Gastrocnemius medialis (tissue), 4 donors: ENCODE measurements at places on chromosomes 5 and 9.
A peak's percentile ranks its signal among the peaks of the same experiment; 100 is the strongest.

DNA sequence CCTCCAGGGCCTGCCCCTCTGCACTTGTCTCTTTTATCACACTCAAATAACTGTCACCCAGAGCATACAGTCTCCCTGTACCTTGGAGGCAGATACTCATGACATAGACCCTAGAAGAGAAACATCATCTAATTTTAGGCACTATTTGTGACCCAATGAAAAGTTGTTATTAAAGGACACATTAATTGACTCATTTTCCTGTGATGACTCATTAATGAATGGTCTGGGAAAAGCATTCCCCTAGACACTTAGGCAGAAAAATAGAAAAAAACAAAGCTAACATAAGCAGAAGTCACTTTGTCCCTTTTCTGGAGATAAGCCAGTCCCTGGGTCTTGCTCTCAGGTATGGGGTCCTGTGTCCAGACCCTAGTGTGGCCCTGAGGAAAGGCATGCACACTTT is 15.0 kb downstream of the TRPC7 start:
- no peaks in the 10 kb centered on the region for H3K36me3 ChIP-seq
- H3K4me1 ChIP-seq, result no peaks in the 10 kb centered on the region
- no peak for DNase-seq
- no peak overlapping the region for H3K27ac ChIP-seq
- H3K4me3 ChIP-seq, result no peak overlapping the region
- no peaks in the 10 kb centered on the region for H3K27me3 ChIP-seq

DNA sequence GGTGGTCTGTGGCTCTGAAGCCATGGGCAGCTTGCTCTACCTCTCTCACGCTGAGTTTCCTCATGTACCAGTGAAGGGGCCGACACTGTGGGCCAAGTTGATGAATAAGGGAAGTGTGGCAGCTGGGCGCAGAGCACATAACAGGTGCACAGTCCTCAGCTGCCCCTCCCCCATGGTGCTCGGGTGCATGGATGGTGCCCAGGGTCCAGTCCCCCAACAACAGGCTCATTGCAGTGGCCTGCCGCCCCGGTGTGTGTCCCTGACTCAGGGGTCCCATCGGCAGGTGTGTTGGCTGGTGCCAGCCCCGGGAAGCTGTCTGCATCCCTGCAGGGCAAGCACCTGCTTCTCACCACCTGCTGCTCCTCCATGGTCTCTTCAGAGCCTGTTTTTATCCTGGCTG is 36.6 kb downstream of the COL5A1 start:
- DNase-seq, result no peak
- H3K27me3 ChIP-seq, result no peaks in the 10 kb centered on the region
- H3K4me3 ChIP-seq, result no peak overlapping the region
- no peaks in the 10 kb centered on the region for H3K4me1 ChIP-seq
- H3K27ac ChIP-seq, result no peak overlapping the region
- H3K36me3 ChIP-seq, result no peaks in the 10 kb centered on the region

DNA sequence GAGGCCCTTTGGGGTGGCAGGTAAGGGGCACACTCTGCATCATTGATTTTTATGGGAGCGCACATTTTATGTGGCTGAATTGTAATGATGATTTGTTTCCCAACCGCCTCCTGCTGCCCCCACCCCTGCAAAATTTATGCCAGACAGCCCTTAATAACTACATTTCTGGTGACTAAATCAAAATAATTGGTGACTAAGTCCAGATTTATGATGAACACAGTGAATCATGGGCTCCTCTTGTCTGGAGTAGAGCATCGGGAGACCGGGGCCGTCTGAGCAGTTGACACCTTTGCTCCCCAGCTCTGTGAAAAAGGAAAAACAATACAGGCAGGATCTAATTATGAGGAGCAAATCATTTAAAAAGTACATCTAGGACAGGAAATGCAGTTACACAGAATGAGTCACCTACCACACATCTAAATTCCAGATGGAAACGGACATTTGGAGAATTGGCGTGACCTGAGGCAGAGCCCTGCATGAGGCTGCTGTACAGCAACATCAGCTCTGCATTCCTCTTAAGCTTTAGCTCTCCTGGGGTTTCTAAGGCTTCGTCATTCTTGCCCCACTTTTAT is 58.9 kb downstream of the DOCK2 start:
- H3K4me1 ChIP-seq, result no peaks in the 10 kb centered on the region
- no peaks in the 10 kb centered on the region for H3K27me3 ChIP-seq
- no peak overlapping the region for H3K4me3 ChIP-seq
- no peak overlapping the region for H3K27ac ChIP-seq
- no peak for DNase-seq

- peak overlapping the region; percentile 48 for H3K27ac ChIP-seq
- DNase-seq, result peak; percentile 39
- H3K4me1 ChIP-seq, result peaks cover 16% of the 10 kb centered on the region
- no peaks in the 10 kb centered on the region for H3K36me3 ChIP-seq
- no peaks in the 10 kb centered on the region for H3K27me3 ChIP-seq
Measured at GRCh38 chr9:91256235-91256634, 105.5 kb downstream of the AUH start.

- no peak for DNase-seq
- H3K27ac ChIP-seq, result no peak overlapping the region
- no peaks in the 10 kb centered on the region for H3K27me3 ChIP-seq
- H3K4me3 ChIP-seq, result no peak overlapping the region
- H3K4me1 ChIP-seq, result peaks cover 5% of the 10 kb centered on the region
Measured at GRCh38 chr5:126963822-126964375, 66.5 kb downstream of the MARCHF3 start.

GRCh38 chr5:133618141-133618540 is 5.8 kb upstream of the FSTL4 start:
- H3K36me3 ChIP-seq, result no peaks in the 10 kb centered on the region
- H3K4me3 ChIP-seq, result no peak overlapping the region
- H3K27me3 ChIP-seq, result no peaks in the 10 kb centered on the region
- DNase-seq, result no peak

GRCh38 chr5:130213607-130214006 is 309.3 kb downstream of the CHSY3 start:
- H3K27me3 ChIP-seq, result no peaks in the 10 kb centered on the region
- H3K36me3 ChIP-seq, result no peaks in the 10 kb centered on the region

DNA sequence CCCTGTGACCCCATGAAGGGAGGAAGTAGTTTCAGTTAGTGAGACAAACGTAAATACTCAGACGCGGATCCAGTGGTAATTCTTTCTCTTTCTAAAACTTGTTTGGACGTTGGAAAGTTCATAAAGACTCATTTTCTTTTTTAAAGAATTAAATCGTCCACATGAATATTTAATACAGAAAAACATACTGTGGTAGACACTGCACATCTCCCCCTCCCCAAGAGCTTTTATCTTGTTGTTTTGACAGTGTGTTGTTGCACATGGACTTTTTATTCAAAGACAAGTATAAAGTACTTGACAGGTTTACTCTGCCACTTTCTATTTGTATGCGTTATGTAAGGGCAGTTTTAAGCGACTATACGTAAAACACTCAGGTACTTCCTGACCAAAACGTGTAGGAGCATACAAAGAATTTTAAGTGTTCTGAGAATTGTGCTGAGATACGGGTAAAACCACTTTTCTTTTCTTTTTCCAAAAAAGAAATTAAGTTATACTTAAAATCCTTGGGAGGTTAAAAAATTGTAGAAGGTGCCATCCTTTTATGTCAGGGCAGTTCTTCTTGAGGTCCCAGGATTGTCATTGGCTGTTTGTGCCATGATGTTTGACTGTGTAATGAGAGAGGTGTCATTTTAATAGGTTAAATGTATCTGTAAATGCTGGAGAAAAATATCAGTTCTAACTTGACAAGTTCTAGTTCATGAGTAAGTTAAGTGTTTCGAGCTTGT is 1.3 kb downstream of the NIPBL start:
- H3K4me1 ChIP-seq, result peaks cover 70% of the 10 kb centered on the region
- H3K27ac ChIP-seq, result peak overlapping the region; percentile 99
- H3K4me3 ChIP-seq, result peak overlapping the region; percentile 99
- DNase-seq, result no peak
- H3K27me3 ChIP-seq, result no peaks in the 10 kb centered on the region
- H3K36me3 ChIP-seq, result no peaks in the 10 kb centered on the region

GRCh38 chr5:132215329-132215728 is 12.3 kb downstream of the P4HA2 start:
- peaks cover 39% of the 10 kb centered on the region for H3K4me1 ChIP-seq
- peak; percentile 84 for DNase-seq
- peaks cover 15% of the 10 kb centered on the region for H3K36me3 ChIP-seq

DNA sequence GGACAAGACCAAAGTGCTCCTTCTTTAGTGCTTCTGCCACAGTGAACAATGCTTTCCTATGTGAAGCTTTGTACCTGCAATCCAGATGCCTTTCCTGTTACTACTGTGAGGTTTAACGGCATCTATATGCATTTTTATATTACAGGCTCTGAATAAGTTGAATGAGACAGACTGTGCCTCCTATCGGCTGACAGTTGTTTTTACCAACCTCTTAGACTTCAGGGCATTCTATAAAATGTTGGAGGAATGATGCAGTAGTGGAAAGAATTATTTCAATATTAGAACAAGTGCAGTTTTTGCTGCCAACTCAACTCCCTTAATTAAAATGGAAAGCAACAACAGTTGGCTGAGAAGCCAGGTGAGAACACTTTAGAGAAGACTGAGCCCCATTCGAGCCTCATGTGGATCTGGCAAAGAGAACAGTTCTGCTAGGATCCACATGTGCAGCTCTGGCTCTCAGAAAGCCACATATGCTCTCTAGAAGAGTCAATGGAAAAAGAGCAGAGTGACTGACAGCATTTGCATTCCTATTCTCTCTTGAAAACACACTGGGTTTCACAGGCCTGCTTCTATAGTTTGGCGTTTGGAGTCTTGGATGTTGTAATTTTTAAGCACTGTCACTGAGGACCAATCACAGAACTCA is 147.5 kb downstream of the LURAP1L start:
- no peaks in the 10 kb centered on the region for H3K4me1 ChIP-seq
- DNase-seq, result no peak
- no peak overlapping the region for H3K4me3 ChIP-seq
- H3K27ac ChIP-seq, result no peak overlapping the region

GRCh38 chr5:135568246-135568645 is 10.5 kb downstream of the CXCL14 start:
- H3K27ac ChIP-seq, result no peak overlapping the region
- H3K27me3 ChIP-seq, result no peaks in the 10 kb centered on the region

- H3K4me1 ChIP-seq, result no peaks in the 10 kb centered on the region
- H3K27ac ChIP-seq, result no peak overlapping the region
- no peak for DNase-seq
Measured at GRCh38 chr9:16950051-16950450, 79.6 kb upstream of the BNC2 start.
